SK-N-MC (cell line): ENCODE measurements at places on chromosomes 2 and 18.

GRCh38 chr18:68056936-68057335 lies 540.4 kb upstream of the DSEL start:
- DNase-seq: no peak

DNA sequence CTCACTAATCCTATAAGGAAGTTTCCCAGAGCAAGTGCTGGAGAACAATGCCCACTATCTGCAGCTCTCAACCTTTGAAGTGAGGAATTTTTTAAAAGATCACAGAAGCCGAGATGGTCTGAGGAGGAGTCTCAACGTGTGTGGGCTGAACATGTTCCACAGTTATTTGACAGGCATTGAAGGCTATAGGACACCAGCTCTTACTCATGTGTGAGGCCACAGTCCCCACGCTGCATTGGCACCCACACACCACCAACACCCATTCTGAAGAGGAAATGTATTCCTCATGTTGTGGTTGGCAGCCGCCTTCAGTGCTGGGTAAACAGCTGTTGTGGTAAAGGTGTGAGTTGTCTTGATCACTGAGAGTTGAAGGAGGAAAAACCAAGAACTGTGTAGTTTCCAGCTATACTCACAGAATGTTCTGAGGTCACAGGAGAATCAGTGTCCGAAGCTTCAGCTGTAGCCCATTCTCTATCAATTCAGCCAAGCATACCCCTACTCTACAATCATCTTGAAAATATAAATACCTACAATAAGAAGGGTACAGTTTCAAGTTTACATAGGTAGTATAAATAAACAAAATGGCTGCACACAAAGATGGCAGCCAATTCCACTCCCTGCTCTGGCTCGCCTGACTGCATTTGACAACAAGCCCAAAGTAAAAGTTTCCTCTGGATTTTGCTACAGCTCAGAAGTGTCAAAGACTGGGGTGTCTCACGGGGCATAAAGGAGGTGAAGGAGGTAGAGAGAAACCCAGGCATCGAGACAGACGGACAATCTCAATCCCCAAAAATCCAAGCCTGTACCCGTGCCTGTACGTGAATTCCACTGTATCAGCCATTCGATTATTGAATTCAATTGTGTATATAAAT lies 12.1 kb downstream of the CD226 start:
- no peak for DNase-seq

DNA sequence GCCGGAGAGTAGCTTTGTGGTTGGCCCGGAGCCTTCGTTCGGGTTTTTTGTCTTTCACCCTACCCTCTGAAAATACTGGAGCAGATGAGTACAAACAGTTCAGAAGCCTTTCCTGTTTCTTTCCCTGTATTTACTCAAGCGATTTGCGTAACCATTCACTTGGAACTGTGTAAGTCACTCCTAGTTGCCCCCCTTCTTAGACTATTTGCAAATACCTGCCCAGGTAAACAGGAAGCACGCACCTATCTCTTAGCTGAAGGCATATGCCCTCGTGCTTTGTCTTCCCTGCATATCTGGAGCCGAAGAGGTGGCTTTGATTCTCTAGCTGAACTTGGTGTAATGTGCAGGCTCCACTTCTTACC lies 1.4 kb downstream of the KCNS3 start:
- no peak for DNase-seq

GRCh38 chr2:239339241-239339640 lies 61.6 kb downstream of the HDAC4 start:
- DNase-seq: no peak

DNA sequence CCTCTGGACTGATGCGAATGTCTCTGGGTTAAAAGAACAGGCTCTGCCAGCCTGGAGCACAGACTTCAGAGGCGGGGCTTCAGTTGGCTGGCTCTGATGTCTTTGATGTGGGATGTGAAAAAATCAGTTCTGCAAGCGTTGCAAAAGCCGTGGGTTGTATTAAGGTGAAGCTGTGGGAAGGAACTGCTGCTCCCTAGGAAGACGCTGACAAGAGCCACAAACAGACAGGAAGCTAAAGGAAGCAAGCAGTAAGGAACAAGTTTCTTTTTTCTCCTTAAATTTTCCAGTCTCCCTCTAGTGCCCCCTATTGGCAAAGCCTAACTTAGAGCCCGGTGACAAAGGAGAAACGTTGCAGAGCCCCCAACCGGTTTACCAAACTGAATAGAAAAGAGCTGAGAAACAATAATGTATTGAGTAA lies 239.0 kb downstream of the CCDC178 start:
- peak; percentile 45 for DNase-seq

DNA sequence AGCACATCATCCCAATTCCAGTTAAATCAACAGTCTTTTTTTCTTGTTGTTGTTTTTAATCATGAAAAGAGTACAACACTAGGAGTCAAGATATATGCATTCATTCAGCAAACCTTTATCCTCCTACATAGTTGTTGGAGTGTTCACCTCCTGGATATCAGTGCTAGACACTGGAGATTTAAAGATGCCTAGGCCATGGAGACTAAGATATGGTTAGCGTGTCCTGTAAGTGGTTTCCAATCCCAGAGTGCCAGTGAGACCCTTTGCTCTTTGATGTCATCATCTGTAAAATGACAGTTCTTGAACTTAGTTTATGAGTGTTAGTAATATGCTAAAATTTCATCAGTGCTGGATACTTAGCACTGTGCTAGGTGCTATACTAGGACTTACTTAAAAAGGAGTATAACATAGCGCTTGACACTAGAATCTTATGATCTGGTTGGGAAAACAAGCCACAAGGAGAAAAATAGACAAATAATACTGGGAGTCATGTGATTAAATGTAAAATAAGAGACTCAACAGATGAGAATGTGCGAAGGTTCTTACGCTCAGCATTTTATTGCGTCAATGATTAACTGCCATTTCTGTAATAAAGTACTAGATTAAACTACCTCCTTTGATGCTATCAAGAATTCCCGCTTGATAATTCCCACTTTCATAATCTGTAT lies 31.5 kb downstream of the BABAM2 start:
- no peak for DNase-seq

DNA sequence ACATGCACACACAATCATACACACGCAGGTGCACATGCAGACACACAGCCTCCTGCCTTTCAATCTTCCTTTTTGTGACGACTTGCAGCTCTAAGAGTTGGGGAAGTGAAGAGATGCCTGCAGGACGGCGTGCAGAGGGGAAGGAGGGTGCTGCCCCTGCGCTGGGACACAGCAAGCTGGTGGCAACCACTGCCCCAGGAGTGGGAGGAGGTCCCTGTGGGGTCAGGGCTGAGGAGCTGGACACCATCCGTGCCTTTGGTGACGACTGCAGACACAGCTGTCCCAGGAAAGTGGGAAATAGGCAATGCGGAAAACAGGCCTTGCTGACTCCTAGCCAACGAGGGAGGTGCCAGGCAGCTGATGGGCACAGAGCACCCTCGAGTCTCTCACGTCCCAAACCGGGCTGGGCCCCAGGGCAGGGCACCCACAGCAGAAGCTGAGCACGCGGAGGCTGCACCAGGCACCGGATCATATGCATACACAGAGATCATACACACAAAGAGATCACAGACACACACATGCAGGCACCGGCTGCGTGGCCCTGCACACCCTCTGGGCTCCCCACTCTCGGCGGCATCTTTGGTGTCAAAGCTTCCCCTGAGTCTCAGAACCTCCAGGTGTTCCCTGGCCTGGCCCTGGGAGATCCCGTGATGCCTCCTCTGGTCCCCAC lies 146.1 kb downstream of the PXDN start:
- no peak for DNase-seq
